ENCODE measurements at places on chromosomes 4 and X.

GRCh38 chr4:40311811-40312346, 23.3 kb upstream of the CHRNA9 start:
- no peak for DNase-seq

DNA sequence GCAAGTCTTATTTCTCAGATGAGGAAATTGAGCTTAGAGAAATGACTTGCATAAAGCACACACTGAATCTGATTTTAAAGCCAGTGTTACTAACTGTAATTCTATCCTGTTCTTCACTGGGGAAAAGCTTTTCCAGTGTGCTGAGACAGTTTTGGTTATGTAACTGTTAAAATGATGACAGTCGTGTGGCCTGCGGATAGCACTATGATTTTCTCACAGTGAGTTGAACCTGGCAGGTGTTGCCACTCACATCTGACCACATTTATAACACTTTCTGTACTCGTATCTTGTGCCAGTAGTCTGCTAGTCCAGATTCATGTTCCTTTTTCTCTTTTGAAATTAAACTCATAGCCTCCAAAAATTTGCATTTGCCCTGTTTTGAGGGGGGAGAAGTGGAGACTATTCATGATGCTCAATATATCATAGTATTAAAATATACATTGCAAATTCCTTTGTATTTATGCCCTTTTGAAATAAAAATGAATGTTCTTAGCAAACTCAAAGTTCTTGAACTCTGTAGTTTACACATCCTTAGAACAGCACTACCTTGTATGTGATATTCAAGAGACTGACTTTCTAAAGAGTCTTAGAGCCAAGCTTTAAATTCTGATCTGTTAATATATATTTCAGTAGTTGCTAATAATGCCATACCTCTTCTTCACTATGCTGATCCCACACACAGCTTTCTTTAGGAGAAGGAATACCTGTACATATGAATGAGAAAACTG, 132.3 kb downstream of the PDLIM5 start:
- DNase-seq, result no peak

DNA sequence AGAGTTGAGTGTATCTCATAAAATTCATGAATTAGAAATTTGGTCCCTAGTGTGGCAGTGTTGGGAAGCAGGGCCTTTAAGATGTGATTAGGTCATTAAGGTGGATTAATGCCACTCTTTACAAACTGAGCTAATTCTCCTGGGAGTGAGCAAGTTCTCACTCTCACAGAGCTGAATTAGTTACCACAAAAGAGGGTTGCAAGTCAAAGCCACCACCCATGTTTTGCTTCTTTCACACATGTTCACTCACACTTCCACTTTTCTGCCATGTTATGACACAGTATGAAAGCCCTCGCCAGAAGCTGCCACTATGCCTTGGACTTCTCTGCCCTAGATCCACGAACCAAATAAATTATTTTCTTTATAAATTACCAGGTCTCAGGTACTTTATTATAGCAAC, 332.1 kb downstream of the ARAP2 start:
- no peak for DNase-seq

DNA sequence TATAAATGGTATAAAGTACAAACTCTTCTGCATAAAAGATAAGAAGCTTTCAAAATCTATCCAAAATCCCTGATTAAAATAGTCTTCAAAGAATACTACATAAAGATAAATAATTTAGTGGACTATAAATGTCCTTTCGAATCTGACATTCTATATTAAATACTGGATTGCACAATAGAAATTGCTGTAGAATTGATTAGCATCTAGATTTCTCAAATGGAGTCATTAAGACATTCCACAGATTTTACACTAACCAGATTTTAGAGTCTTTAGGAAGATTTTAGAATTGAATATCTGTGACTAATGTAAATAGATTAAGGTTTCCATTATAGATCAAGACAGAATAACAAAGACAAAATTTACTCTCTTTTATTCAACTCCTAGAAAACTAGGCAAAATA, 663.9 kb downstream of the STPG2 start:
- DNase-seq, result no peak

GRCh38 chr4:38531141-38531727, 132.8 kb upstream of the KLF3 start:
- no peak for DNase-seq

GRCh38 chr4:182492423-182492822, 249.2 kb downstream of the TENM3 start:
- DNase-seq, result no peak

- DNase-seq, result no peak
Observed at GRCh38 chr4:148286012-148286411, 156.2 kb downstream of the NR3C2 start.

DNA sequence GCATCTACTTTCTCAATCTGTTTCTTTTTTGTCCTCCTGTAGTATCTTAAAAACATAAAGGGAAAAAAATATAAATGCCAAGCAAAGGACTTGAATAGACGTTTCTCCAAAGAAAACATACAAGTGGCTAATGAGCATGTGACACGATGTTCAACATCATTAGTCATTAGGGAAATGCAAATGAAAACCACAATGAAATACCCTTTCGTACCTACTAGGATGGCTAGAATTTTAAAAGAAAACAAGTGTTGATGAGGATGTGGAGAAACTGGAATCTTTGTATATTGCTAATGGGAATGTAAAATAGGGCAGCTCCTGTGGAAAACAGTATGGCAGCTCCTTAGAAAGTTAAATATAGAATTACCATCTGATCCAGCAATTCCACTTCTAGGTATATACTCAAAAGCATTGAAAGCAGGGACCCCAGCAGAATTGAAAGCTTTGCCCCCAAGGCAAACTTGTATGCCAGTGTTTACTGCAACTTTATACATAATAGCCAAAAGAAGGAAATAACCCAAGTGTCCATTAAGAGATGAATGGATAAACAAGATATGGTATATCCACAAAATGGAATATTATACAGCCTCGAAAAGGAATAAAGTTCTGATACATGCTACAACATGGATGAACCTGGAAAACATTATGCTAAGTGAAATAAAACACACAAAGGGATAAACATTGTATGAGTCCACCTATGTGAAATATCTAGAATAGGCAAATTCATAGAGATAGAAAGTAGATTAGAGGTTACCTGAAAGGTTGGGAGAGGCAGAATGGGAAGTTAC, 138.3 kb downstream of the SH3KBP1 start:
- DNase-seq, result no peak

DNA sequence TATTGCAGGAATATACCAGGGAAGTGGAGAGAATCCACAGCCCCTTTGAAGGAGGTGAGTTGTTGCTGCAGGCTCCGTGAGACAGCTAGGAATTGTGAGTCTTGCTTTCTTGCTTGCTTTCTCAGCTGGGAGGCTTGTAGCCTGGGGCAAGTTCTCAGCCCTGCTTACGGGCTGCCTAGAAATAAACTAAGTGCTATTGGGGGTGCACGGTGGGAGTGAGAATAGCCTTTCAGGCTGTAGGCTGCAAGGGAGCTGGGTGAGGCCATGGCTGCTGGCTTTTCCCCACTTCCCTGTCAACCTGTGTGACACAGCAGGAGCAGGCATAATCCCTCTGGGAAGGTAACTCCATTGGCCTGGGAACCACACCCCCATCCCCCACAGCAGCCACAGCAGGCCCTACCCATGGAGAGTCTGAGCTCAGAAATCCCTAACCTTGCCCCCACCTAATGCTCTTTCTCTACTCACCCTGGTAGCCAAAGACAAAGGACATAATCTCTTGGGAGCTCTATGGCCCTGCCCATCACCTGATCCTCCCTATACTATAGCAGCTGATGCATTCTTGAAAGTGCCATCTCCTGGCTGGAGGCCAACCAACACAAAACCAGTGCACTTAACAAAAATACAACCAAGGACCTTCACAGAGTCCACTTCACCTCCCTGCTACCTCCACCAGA, 113.0 kb downstream of the MMRN1 start:
- DNase-seq, result no peak

DNA sequence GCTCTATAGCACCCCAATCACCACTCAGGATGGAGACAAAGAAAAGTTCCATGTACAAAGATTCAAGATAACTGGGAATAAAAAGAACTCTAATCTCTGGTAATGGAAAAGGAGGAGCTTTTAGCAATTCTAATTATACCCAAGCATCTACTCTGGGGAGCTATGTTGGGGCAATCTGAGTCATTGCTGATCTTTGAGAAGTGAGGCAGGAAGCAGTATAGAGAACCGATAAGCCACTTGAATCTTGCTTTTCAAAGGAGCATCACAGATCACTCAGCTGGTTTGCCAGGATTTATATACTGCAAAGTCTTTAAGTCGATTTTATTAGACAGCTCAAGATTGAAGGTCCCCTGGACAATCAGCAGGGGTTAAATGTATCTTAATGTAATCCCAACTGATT, 220.0 kb downstream of the ENOX2 start:
- no peak for DNase-seq

GRCh38 chrX:107290019-107290418, 83.6 kb downstream of the DNAAF6 start:
- DNase-seq, result no peak

- DNase-seq, result no peak
Observed at GRCh38 chr4:576245-576821, at the start of gene TMEM271. Gene TMEM271, minus strand, starts transcription at chr4:576295. Its CDS starts 233 bp downstream, at chr4:576062.

DNA sequence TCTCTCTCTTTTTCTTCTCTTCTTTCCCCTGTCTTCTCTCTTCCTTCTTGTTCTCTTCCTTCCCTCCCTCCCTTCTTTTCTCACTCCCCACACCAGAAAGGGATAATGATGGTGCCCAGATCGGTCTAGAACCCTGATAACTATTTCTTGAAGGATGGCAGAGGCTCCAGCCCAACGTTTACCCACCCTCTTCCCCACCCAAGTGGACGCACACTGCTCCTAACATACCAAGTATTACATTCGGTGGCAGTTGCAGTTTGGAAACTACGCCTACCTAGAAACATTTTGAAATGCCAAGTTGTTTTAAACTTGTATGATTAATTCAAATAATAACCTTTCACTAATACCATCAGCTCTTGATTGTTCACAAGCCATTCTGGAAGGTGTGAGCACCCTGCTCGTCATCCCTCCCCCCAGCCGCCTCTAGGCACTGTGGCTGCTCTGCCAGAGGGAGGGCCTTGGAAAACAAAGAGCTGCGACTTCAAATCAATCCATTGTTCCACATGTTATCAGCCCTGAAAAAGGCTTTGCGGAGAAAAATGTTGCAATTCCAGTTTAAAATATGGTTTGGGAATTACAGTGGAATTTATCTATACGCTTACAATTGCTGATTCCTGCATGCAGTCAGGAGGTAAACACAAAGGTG, 1017.5 kb upstream of the TENM3 start:
- DNase-seq, result no peak

- no peak for DNase-seq
Observed at GRCh38 chr4:145954924-145955339, 16.3 kb upstream of the ZNF827 start.

DNA sequence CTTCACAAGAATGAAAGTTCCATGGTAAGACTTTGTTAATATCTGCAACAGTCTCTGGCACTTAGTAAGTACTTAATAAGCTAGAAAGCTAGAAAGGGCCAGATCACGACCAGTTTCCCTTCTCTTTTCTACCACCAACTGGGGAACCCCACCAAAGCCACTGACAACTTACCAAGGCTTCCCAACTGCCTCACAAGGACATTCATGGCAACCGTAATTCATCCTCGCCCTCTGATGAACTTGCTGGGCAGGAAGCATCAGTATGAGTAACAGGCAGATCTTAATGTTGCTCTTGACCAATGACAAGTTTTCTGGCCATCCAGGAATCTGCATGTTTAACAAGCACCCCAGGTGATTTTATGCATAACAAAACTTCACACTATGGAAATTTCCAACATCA, 23.2 kb upstream of the ZCCHC13 start:
- no peak for DNase-seq

- DNase-seq, result no peak
Observed at GRCh38 chr4:141459020-141459419, 177.4 kb upstream of the IL15 start.

DNA sequence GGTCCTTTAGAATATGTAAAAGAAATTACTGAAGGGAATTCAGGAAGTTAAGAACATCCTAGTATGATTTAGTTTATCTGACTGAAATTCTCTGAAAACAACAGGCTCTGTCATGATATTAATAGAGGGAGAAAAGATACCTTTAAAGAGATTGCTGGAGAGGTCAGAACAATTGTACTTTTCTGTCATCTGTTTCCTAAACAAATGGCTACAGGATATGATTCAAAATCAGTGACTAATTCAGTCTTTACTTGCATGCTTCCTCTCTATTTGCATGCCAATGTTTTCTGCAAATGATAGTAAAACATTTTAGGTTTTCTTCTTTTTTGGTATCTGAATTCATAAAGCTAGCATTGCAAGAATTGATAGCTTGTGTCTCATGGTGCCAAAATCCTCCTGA, 616.7 kb upstream of the PCDH7 start:
- DNase-seq, result no peak

- DNase-seq, result no peak
Observed at GRCh38 chr4:36278789-36279188, 2.6 kb upstream of the DTHD1 start.

- DNase-seq, result no peak
Observed at GRCh38 chr4:185740471-185740873, 71.5 kb downstream of the SORBS2 start.

DNA sequence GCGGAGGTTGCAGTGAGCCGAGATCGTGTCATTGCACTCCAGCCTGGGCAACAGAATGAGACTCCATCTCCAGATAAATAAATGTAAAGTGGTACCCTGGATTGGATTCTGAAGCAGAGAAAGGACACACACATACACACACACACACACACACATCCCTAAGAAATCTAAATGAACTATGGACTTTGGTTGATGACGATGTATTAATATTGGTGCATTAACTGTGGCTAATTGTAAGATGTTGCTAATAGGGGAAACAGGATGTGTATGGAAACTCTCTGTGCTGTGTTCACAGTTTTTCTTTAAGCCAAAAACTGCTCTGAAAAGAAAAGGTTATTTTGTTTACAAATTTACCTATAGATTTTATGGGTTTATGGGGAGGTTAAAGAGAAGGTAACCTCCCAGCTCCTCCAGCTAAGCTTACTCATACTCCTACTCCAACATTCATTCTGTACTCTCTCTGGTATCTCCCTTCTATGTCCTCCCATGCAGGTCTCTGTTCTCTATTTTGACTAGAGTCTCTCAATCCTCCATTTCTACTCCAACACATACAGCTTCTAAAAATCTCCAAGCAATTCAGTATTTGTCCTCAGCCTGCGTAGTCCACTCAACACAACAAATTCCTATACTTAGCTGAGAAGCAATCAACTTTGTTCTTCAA, 46.5 kb upstream of the RELL1 start:
- DNase-seq, result no peak

- DNase-seq, result no peak
Observed at GRCh38 chr4:169233691-169234090, 37.1 kb downstream of the SH3RF1 start.

- DNase-seq, result no peak
Observed at GRCh38 chrX:100647739-100648138, 3.7 kb downstream of the SRPX2 start.

DNA sequence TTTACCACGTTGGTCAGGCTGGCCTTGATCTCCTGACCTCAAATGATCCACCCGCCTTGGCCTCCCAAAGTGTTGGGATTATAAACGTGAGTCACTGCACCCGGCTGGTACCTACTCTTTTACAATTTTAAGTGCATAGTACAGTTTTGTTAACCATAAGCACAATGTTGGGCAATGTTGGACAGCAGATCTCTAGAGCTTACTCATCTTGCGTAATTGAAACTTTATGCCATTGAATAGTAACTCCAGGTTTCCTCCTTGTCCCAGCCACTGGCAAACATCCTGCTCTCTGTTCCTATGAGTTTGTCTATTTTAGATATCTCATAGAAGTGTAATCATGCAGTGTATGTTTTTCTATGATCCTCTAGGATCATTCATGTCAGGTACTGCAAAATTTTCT, 9.3 kb upstream of the CPE start:
- DNase-seq, result no peak

Measured in amygdala (tissue), 56 donors.